ENCODE measurements at places on chromosomes 1 and 21. TPM values are rescaled to one million over a fixed set of nuclear protein-coding genes. Genes with fewer than 3 reads are reported as not detected.

The OR2T33 gene
- total RNA-seq, result not detected

The MPL gene
- total RNA-seq, result not detected

The ATP1A4 gene
- total RNA-seq, result not detected

The SLC44A3 gene
- 3.8 TPM for total RNA-seq

The PIGV gene
- 10.2 TPM for total RNA-seq

The PSRC1 gene
- total RNA-seq, result 137 TPM

The NTRK1 gene
- not detected for total RNA-seq

DNA sequence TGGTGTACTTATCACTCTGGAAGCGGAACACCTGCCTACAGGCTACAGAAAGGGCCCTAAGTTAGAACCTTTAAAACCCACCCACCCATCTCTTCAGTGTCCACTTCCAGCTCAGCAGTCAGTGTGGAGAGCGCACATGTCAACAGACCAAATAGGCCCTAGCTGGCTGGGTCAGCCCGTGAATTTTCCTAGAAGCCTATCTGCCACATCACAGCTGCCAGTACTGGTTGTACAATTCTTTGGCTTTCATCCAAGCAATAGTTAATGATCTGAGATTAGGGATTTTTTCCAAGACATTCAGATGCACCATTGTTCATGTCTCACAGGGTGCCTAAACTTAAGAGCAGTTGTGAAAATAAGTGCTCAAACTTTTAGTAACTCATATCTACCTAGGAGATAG lies 197.1 kb downstream of the KCNK2 start:
- DNase-seq, result no peak

GRCh38 chr1:6738987-6739676 lies 37.5 kb upstream of the DNAJC11 start:
- DNase-seq, result no peak

- peak; percentile 73 for DNase-seq
Measured at GRCh38 chr1:172588296-172589291, 55.6 kb downstream of the SUCO start.

DNA sequence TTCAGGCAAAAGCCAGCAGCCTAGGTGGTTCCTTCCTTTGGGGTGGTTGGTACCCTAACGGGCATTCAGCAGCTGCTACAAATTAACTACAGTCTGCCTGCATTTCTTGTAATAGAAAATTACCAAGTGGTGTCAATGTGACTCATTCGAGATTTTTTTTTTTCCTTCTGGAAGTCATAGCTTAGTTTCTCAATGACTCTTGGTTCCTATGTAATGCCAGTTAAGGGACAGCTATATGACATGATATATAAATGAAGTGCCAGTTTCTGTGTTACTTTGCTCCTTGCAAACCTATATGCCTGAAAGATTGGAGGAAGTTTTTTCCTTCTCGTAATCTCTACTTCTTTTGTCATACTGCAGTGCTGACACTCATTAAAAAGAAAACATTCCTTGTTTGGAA lies 2.6 kb downstream of the MGST3 start:
- no peak for DNase-seq

- no peak for DNase-seq
Measured at GRCh38 chr1:162080472-162081015, 11.1 kb downstream of the NOS1AP start.

DNA sequence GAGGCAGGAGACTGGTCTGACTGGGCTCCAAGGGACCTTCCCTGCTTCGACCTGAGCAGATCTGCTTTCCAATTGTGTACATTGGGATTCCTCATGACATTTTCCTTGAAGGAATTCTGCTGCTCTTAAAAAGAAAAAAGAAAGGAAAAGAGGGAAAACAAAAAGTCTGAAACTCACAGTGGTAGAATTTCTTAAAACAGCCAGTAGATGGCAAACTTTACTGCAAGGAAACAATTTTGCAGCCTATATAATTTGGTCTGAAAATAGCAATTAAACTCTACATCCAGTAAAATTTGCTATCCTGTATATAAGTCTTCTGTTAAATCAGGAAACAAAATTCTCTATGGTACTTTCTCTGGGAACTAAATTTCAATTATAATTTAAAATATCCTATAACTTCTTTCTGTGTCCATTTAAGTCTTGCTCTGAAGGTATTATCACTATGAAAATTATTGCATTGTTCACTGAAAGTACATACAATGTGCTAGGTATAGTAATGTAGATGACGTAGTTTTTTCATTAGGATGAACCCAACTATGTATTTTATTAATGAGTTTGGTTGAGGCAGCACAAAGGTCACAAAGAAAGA lies 59.8 kb downstream of the CRB1 start:
- DNase-seq, result no peak

DNA sequence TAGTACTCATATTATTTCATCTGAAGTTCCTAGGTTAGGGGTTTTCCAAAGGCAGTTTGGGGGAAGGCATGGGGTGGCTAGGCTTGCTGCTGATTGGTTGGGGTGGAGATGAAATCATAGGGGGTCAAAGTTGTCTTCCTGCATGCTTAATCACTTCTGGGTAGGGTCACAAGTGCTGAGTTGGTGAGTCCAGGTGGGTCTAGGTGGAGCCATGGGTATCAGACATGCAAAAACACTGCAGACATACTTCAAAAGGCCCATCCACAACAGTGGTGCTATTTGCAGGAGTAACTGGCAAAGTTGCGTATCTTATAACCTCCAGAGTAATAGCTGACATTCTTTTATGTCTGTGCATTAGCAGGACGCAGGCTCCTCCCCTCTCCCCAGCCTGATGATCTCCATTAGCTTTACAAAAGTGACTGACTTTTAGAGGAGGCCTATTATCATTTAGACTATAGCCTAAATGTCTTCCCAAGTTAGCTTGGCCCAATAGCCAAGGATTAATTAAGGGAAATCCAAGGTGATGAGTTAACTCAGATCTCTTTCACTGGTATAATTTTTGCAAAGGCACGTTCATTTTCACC lies 374.4 kb upstream of the PRMT6 start:
- DNase-seq, result no peak

- DNase-seq, result no peak
Measured at GRCh38 chr1:101728029-101728428, 268.7 kb downstream of the OLFM3 start.

GRCh38 chr21:42198929-42199867 lies 19.7 kb upstream of the ABCG1 start:
- DNase-seq, result peak; percentile 42

DNA sequence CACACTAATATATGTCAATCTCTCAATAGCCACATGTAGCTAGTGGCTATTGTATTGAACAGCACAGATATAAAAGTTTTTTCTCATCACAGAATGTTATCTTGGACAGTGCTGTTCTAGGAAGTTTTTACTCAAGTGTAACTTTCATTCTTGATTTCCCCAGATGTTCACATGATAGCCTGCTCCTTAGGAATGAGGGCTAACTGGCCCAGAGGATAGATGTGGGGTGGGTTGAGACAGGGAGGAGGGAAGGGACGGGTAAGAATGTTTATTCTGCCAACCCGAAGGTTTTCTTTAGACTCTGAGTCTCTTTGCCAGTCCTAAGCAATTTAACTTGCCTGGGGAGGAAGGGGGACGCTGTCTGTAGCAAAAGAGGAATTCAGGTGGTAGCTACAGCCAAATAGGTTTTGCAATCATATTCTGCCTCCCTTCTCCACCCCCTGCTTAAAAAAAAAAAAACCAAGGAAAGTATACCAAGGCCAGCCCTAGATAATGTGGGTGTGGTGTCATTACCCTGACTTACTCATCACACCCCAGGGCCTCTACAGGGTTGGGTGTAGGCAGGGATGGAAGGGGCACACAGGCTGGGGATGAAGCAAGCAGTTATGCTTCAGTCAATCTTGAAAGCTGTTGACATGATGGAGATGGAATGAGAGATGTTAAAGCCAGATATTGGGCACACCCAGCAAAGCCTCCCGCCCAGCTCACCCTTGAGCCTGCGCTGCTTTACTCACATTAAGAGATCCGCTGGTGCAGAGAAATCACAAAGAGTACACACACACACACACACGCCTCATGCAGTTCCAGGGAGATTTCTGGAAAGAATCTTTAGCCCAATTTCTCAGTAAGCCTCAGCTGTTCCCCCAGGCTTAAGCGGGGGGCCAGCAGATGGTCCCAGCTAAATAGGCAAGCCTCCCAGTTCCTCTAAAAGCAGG lies 59.9 kb downstream of the PLXNA2 start:
- DNase-seq, result peak; percentile 85

- no peak for DNase-seq
Measured at GRCh38 chr1:198030682-198031081, 113.5 kb downstream of the LHX9 start.

GRCh38 chr1:21293537-21294265 lies 3.4 kb upstream of the ECE1 start:
- DNase-seq, result no peak

DNA sequence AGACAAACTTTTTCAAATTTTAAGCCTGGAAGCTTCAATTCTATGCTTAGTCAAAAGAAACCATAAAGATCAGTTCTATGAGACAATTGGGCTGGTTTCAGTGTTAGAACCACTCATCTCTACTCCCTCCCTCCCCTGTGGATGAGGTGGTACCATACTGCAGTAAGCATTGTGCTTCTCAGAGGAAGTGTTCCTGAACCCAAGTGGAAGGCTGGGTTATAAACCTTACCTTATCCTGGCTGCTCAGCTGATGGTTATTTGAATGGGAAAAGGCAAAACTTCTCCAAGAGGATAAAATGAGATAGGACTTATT lies 34.1 kb upstream of the RGL1 start:
- no peak for DNase-seq

DNA sequence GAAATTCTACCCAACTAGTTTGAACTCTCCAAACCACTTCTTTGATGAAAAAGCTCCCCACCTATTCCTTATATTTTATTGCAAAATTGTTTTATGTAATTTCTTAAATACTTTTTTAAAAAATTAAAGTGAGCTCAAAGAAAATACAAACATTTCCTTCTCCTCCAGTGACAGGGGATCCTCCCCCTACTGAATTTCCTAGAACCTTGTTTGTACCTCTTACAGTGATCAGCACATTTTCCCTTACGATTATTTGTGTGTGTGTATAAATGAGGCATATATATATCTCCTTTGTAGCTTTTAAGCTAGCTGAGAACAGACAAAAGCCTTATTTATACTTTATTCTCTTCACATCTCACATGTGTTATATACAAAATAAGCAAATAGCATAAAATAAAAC lies 44.4 kb downstream of the VAV3 start:
- DNase-seq, result no peak

GRCh38 chr1:238772322-238772721 lies 614.0 kb upstream of the CHRM3 start:
- no peak for DNase-seq

GRCh38 chr1:234662148-234662547 lies 52.2 kb upstream of the IRF2BP2 start:
- DNase-seq, result no peak

DNA sequence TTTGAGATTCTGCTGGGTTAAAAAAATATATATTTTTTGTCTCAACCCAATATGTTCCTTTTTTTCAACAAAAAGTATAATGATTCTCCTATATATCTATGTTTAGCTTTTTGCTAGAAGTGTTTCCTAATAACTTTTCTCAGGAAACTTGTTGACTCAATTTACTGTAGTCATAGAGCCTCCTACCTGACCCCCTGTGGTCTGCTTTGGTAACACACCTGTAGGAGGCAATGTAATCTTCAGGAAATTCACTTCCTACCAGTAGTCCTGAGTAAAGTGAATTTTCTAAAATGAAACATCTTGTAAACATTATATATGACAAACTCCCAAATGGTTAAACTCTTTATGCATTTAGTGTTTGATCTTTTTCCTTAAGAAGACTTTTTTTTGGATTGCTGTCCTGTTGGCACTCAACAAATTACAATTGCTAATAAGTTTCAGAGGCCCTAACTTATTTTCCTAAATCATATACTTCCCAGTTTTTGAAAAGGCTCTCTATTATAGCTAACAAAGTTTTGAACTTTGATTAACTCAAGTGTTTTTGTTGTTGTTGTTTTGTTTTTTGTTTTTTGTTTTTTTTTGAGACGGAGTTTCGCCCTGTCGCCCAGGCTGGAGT lies 118.3 kb downstream of the OLFML2B start:
- no peak for DNase-seq

Measured in SJSA1 (cell line).